ENCODE measurements at places on chromosomes 4 and X.

DNA sequence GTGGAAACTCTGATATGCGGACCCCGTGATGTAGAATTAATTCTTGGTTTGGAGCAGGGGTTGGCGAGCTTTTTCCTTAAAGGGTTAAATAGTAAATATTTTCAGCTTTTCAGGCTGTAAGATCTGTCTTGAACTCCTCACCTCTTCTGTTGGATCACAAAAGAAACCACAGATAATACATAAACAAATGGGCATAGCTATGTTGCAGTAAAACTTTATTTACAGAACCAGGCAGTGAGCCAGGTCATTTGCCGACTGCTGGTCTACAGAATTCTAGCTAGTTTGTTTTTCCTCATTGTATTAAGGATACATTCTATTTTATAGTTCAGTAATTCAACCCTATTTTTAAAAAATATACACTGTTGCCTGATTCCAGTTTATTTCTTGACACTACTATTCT is 116.6 kb downstream of the PAPSS1 start:
- DNase-seq: no peak

- no peak for DNase-seq
Measured at GRCh38 chr4:83536362-83537272, 709 bp downstream of the GPAT3 start.

DNA sequence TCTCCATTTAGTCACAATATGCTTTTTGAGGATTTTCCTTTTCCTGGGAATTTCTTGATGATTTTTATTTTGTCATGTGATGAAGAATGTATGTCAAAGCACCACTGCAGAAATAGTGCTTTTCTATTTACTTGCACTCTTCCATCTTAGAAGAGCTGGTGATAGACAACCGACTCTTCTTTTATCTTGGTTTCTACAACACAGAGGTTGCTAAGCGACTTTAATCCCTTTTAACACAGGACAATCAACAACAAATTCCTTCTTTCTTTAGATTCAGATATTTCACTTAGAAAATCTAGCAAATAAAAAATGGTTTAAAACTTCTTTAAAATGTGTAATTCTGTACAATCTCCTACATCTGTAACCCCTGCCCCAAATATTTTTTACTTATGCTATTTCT is 34.6 kb downstream of the TET2 start:
- no peak for DNase-seq

DNA sequence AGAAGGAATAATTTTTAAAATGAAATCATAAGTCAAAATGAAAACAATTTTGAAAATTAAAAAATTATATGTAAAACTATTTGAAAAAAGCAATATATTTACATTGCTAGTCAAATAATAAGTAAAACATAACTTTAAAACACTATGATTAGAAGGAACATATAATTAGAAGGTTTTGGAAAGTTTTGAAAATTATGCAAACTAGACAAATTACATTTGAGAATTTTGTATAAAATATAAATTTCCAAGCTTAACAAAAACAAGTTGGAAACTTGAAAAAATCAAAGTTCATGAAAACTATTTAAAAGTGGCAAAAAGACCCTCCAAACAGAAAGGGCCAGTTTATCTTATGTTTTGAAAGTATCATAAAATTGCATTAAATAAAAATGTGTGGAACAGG is 67.6 kb upstream of the TLL1 start:
- DNase-seq: no peak

DNA sequence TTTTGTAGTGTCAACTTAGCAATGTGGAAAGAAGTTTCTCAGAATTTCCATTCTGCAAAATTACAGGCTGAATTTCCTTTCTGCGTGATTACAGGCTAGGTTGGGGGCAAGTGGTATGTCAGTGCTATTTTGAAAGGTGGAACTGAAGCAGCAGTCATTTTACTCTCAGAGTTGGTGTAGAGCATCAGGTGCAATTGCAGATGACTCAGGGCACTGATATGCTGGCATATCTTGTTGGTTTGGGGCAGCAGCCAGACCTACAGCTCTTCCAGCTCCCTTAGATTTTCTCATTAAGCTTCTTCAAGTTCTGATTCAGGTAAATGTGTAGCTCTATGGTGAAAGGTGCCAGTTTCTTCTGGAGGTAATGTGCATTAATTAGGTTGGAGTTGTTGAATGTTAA is 930.7 kb upstream of the PCDH10 start:
- no peak for DNase-seq

DNA sequence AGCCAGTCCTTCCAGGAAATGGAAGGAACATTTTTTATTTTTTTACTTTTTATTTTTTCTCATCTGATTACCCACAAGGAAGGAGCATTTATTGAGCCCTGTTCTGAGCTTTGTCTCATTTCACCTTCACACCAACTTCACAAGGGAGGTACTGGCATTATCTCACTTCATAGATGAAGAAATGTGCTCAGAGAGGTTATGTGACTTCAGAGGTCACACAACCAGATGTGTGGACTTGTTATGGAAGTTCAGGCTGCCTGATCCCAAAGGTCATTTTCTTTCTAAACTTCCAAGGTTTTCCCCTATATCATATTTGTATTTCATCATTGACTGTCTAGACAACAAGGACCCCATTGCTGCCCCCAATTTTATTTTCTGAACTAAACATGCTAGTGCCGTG is 160.3 kb downstream of the DCLK2 start:
- no peak for DNase-seq

GRCh38 chr4:180341926-180342325 is 1901.3 kb upstream of the TENM3 start:
- no peak for DNase-seq

DNA sequence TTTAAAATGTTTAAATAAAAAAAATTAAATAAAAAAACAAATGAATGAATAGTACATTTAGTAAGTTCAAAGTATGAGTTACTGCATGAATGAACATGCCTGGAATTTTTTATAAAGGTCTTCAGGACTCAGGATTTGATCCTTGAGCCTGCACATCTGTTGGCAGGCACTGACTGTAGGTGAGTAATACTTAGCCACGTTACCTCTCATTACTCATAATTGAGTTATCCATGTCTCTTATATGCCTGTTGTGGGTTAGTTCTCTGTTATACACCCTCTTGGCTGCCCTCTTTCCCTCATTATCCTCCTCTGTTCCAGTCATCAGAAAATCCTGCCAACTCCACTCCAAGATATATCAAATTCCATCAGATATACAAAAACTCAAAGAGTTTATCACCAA is 276.0 kb downstream of the FBXW7 start:
- DNase-seq: no peak

GRCh38 chr4:186726426-186727168 is 2.9 kb upstream of the FAT1 start:
- DNase-seq: no peak

- DNase-seq: no peak
Measured at GRCh38 chr4:147546349-147546748, 65.5 kb downstream of the EDNRA start.

- no peak for DNase-seq
Measured at GRCh38 chr4:56371426-56372220, 15.7 kb downstream of the AASDH start.

GRCh38 chr4:19319607-19320006 is 932.1 kb upstream of the SLIT2 start:
- DNase-seq: no peak

- peak; percentile 40 for DNase-seq
Measured at GRCh38 chr4:184416913-184417734, 57.2 kb downstream of the IRF2 start.

DNA sequence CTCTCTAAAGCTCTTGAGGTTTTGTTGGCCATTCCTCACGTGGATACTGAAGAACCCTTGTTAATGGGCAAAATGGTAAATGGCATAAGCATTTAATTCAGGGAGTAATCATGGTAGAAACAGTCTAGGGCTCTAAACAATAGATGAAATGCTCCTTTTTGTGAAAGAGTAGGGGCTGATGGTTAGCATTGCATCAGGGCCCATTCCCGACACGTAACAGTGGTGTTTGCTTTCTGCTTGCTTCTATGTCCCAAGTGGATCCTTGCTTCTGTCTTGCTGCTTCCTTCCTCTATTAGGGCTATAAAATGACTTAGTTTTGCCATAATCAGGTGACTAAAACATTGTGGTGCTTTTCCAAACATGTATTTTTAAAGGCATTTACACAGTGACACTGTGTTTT is 230.9 kb upstream of the AFF2 start:
- DNase-seq: no peak

- no peak for DNase-seq
Measured at GRCh38 chr4:36183665-36184393, 60.5 kb downstream of the ARAP2 start.

DNA sequence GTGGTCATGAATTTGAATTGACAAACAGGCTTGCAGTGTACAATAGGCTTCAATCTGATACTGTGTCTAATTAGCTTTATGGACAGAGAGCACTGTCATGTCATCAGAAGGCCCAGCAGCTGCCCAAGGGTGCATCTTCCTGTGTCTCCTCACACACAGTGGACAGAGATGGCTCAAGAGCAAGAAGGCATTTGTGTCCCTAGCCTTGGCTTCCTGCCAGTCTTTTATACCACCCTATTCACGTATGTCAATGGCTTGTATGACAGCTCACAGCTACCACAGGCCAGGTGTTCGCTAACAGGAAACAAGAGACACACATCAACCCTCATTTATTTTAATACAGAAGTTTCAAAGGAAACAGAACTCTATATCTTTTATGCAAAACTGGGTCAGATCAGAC is 874.0 kb upstream of the AGA start:
- DNase-seq: no peak

DNA sequence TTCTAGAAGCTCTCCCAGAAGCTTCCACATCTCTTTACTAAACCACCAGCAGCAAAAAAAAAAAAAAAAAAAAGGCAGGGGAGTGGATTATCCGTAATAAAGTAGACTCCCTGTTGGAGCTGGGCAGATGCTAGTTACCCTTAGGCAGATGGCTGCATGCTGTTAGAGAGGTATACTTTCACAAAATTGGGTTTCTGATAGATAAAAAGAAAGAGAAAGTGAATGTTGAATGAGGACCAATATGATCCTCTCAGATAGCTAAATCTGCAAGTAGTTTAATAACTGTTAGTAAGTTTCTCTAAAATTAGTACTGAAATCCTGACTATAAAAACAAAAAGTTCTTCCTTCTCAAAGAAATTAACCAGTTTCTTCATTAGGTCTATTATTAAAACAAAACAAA is 195.4 kb downstream of the ANAPC10 start:
- DNase-seq: no peak

DNA sequence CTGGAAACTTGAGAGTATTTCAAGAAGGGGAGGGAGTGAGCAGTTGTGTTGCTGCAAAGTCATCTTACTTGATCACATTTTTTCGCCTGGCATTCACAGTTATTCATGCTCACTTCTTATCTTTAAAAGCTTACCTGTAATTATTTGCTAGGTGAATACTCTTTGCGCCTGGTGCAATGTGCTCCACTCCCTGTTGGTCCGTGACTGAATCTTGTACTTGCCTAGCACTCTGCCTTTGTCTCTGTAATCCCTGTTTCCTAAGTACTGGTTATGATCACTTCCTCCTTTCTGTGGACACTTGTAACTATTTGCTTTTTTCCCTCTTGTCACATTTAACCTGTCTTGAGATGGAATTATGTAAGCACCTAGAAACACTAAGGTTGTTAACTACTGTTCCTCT is 5.8 kb downstream of the BMP2K start:
- DNase-seq: no peak

DNA sequence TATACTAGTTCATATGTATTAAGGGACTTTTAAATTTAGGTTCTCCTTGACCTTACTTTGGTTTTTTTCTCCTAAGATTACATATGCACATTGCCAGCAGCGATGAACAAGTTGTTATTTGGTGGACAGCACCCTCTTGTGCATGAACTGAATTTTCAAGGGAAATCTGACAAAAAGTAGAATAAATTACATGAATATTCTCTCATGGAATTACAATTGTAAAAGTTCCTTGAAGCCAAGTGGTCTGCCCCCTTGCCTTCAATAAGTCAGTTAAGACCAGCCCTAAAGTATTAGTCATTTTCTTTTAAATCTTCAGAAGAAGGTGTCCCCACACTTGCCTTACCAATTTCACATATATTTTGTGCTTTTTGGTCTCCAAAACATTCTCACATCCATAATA is 30.7 kb upstream of the SMARCA5 start:
- DNase-seq: no peak

DNA sequence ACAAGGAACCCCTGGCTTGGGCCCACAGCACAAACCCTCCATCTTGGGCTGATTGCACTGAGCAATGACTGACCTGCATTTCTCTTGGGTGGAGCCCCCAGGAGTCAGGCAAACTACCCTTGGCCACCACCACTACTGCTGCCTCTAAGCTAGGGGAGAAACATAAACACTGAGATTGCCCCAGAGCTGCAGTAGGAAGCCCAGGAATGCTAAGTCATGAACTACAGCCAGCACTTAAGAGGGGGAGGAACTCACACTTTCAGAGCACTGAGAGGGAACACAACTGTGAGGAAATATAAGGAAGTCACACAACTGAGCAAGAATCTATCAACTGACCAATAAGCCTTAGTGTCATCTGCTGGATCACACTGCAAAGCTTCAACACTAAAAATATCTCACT is 111.6 kb upstream of the PPP3CA start:
- no peak for DNase-seq

- no peak for DNase-seq
Measured at GRCh38 chr4:24720979-24721378, 74.4 kb upstream of the SOD3 start.

GRCh38 chr4:106476741-106477140 is 108.2 kb upstream of the GIMD1 start:
- DNase-seq: no peak

DNA sequence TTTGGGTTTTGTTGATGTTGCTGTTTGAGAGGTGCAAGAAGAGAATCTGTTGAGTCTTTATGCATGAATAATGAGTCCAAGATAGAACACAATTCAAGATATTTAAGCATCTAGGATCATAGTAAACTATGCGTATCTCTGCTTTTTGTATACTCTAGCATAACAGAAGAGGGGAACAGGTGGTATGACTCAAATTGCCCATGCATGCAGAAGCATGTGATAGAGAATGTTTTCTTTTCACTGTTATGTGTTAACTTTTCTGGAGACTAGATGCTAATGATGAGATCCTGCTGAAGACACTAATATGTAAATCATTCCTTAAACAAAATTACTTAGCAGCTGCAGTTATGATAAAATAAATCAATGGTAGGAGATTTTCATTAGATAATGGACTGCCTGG is 165.3 kb upstream of the FTHL17 start:
- no peak for DNase-seq

DNA sequence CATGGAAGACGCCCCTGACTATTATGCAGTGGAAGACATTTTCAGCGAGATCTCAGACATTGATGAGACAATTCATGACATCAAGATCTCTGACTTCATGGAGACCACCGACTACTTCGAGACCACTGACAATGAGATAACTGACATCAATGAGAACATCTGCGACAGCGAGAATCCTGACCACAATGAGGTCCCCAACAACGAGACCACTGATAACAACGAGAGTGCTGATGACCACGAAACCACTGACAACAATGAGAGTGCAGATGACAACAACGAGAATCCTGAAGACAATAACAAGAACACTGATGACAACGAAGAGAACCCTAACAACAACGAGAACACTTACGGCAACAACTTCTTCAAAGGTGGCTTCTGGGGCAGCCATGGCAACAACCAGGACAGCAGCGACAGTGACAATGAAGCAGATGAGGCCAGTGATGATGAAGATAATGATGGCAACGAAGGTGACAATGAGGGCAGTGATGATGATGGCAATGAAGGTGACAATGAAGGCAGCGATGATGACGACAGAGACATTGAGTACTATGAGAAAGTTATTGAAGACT is 3.6 kb downstream of the TSPYL2 start:
- DNase-seq: no peak

- DNase-seq: no peak
Measured at GRCh38 chr4:137156807-137157206, 375.5 kb downstream of the PCDH18 start.
